ENCODE measurements at places on chromosomes 12 and 14. TPM values are rescaled to one million over a fixed set of nuclear protein-coding genes. Genes with fewer than 3 reads are reported as not detected.

- peak; percentile 86 for DNase-seq
Measured at GRCh38 chr12:111766608-111767361, at the start of gene ALDH2. Gene ALDH2, plus strand, starts transcription at chr12:111766933. Its CDS starts 50 bp downstream, at chr12:111766983.

- DNase-seq: no peak
Measured at GRCh38 chr12:2177751-2178150, 125.0 kb downstream of the CACNA1C start.

DNA sequence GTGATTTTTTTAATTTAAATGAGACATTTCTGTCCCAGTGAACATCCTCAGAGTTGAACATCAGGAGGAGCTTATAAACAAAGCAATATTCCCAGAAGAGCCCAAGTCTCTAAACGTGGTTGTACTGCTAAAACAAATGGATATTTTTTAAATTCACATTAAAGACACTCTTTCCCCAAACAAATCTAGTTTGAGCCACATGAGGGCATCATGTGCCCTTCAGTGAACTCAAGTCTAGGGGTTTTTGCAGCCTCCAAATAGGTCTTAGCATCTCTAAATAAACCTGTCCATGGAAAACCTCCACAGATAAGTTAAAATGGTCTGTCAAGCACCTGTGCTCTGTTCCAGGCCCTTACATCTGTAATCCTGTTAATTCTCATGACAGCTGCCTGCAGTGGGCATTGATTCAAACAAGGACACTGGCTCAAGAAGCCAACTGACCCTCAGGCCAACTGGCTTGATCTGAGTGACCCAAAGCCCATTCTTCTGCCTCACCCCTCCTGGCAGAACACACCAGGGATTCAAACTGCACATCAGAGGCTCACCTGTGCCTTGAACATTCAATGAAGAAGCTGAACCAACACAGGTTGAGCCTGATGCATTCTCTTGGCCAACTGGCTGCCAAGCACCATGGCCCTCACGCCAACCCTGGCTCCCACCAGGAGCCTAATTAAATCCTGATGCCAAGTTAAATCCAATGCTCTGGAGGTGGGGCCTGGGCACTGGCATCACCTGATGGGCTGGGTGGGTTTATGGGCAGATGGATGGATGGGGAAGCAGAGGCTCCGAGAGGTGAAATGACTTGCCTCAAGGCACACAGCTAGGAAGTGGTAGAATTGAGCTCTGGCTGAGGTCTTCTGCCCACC, 8.6 kb downstream of the ISCU start:
- DNase-seq: no peak

- no peak for DNase-seq
Measured at GRCh38 chr12:39237004-39237403, 205.9 kb downstream of the KIF21A start.

The TMEM30B gene
- total RNA-seq: 6.7 TPM

The HOXC6 gene
- total RNA-seq: 44.7 TPM

The LPAR5 gene
- total RNA-seq: 1.4 TPM

The DEGS2 gene
- 4.7 TPM for total RNA-seq

The SERPINA10 gene
- not detected for total RNA-seq

All from ovary (tissue), 10 donors.